ENCODE measurements at places on chromosomes 11 and 22.
A peak's percentile ranks its signal among the peaks of the same experiment; 100 is the strongest.

DNA sequence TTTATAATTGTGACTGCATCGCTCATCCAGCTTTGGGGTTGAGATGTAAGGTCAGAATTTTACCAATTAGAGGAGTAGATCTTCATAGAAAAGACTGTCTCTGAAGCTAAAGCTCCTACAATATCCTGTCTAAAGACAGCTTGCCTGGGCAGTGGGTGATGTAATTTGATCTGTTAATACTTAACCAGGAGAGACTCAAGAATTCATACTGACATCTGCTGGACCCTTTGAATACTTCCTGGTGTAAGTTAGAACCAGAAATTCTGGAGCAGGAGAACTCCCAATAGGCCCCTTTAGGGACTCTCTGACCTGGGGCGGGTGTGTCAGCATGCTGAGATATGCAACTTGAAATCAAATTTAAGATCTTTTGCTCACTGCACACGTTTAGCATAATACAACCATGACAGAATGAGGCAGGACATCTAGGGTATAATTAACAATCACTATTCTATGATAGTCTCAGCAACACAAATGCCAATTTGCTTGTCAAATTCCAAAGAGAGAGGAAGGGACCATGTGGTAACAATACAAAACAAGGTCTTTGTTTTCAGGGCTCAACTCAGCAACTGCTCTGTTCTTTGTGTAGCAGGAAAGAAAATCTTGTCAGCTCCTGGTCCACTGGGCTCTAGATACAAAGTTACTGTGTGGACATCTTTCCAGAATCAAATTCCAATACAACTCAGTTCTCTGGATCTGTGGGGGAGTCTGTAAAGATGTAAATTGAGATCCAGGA is 143.9 kb downstream of the INSC start:
- no peak for DNase-seq

GRCh38 chr11:77207618-77208313 is 79.7 kb downstream of the MYO7A start:
- no peak for DNase-seq

GRCh38 chr11:12542186-12542935 is 131.9 kb upstream of the TEAD1 start:
- DNase-seq: no peak

DNA sequence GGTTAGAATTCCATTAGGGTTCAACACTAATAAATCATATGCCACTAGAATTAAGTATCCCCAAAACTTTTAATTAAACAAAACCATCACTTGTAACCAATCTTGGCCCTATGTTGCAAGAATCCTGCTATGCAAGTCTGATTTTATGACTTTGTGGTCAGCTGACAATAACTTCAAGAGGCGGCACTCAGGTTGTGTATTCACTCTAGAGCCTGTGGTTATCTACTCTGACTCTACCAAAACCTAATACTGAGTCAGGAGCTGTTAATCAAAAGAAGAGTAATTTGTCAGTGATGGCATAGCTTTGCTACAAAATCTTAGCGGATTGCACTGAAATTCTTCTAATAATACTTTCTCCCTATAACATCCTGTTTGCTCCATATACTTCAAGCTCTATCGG is 253.7 kb downstream of the AASDHPPT start:
- DNase-seq: no peak

DNA sequence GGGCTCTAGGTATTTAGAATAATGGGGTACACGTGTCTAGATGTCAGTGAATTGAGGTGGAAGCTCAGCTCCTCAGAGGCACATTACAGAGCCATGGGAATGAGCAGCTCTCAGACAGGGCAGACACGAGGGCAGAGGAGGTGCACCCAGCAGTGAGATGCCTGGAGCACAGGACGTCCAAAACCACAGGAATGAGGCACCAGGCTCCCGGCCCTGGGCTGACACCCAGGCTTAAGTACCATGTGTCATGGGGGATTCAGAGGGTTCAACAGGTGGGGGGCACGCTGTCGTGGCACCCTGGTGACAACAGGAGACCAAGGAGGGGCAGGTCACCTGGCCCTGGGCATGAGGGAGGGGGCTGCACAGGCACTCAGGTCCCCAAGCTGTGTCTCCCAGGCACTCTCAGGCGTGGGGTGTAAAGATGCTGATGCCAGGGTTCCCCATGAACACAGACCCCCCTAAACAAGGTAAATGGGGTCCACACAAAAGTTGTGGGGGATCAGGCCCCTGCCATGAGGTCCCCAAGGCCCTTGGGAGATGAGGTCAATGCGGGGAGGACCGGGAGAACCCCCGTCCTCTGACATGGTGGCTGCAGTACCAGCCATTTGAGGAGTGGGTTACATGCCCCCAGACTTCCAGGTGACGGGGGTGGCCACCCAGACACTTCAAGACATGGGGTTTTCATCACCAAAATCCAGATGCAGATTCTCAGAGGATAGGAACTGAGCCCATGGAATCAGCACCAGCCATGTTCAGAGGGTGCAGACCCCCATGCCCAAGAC is 5.6 kb upstream of the SYT8 start:
- DNase-seq: no peak

DNA sequence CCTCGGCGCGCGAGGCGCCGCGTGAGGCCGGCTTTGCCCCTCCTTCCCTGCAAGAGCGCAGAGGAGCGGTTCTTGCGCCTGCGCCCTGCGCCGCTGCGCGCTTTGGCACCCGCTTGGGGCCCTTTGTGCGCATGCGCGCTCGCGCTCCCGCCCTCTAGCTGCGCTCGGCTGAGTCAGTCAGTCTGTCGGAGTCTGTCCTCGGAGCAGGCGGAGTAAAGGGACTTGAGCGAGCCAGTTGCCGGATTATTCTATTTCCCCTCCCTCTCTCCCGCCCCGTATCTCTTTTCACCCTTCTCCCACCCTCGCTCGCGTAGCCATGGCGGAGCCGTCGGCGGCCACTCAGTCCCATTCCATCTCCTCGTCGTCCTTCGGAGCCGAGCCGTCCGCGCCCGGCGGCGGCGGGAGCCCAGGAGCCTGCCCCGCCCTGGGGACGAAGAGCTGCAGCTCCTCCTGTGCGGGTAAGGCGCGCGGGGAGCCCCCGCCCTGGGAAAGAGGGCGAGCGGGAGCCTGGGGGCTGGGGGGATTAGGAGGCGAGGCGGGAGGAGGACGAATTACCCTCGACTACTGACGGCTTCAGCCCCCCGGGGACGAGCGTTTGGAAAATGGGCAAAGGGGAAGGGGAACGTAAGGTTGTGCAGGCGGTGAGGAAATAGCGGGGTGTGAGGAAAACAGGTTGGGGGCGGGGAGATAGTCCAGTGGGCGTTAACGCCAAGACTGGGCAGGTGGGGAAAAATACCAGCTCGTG is at the start of gene RTN3:
TSS of gene RTN3 (plus strand) at position 180 of the 745 bp plus-strand sequence. CDS start at position 317, 137 bp downstream.
- DNase-seq: peak; percentile 78

Data from NCI-H2081 treated with DMSO at 0.1 percent for 48 hours (cell line).